NCI-H524 treated with DMSO at 0.1 percent for 48 hours (cell line): ENCODE measurements at places on chromosomes 6 and 20.

DNA sequence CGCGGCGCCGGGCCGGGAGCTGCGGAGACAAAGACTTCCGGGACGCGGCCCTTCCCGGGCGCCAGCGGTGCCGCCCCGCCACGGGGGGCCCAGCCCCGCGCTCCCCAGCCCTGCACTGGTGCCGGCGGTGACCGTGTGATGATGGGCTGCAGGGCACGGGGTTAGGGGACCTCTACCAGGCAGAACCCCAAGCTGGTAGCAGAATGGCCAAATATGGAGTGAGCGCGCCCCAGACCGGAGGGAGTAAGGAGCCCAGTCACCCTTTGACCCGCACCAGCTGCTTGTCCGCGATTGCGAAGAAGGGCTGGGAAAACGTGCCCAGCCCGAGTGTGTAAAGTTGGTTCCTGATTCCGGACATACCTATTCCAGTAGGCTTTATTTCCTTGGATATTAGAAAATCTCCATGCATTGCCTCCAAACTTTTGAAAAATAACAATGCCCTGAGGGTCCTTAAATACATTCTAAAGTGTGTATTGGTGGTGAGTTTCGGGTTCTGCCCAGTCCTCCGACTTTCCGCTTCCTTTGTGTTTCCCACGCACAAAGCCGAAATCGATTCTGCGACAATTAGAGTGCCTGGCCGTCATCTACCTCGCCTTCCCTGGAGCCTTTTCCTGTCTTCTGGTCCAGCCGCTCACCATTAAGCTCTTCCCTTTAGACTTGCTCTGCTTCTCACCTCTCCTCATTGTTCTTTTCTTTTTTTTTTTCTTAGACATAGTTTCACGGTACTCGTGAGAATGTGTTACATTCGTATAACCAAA is 1.1 kb downstream of the ABRACL start:
- DNase-seq: no peak

- no peak for DNase-seq
Observed at GRCh38 chr6:1853761-1854160, 244.0 kb downstream of the FOXC1 start.

DNA sequence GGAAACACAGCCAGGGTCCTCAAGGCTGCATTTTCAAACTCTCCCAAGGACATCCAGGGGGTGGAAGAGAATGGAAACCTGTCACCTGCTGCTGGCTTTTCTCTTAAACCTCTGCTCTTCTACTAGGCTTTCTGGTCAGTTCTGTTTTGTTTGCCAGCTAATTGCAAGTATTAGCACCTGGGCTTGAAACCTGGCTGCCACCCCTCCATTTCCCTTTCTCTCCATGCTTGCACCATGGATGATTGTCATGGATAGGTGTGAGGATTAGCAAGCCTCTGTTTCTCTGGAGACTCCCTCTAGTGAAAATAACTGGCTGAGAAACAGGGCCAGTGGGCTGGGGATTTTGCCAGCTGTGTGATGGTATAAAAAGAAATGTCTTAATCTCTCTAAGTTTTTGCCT is 33.0 kb upstream of the GPR6 start:
- no peak for DNase-seq

GRCh38 chr6:82612475-82613039 is 248.9 kb downstream of the TPBG start:
- peak; percentile 45 for DNase-seq
